Smooth muscle cell of trachea (primary cell): ENCODE measurements at places on chromosomes 6 and 20. TPM values are rescaled to one million over a fixed set of nuclear protein-coding genes. Genes with fewer than 3 reads are reported as not detected.

Gene SIGLEC1
- not detected in 2 replicates for total RNA-seq

Gene CTAGE9
- not detected in 2 replicates for total RNA-seq

Gene TP53TG5
- total RNA-seq, result 0.50 TPM in 1 of 2 replicates, not detected in the other

Gene OPRM1
- under 0.01 TPM in 1 of 2 replicates, not detected in the other for total RNA-seq

Gene MPC1
- 24.8 and 31.0 TPM in 2 replicates for total RNA-seq

Gene NHSL1
- 18.2 and 26.3 TPM in 2 replicates for total RNA-seq

Gene ADAM33
- total RNA-seq, result 136 and 154 TPM in 2 replicates

Gene TMEM200A
- 44.5 and 62.5 TPM in 2 replicates for total RNA-seq

Gene PRIM2
- total RNA-seq, result 37.7 and 55.4 TPM in 2 replicates

Gene LYRM4
- 18.8 and 24.1 TPM in 2 replicates for total RNA-seq
